Lung (tissue), 17 donors: ENCODE measurements at places on chromosomes 5 and 9. TPM values are rescaled to one million over a fixed set of nuclear protein-coding genes. Genes with fewer than 3 reads are reported as not detected.

DNA sequence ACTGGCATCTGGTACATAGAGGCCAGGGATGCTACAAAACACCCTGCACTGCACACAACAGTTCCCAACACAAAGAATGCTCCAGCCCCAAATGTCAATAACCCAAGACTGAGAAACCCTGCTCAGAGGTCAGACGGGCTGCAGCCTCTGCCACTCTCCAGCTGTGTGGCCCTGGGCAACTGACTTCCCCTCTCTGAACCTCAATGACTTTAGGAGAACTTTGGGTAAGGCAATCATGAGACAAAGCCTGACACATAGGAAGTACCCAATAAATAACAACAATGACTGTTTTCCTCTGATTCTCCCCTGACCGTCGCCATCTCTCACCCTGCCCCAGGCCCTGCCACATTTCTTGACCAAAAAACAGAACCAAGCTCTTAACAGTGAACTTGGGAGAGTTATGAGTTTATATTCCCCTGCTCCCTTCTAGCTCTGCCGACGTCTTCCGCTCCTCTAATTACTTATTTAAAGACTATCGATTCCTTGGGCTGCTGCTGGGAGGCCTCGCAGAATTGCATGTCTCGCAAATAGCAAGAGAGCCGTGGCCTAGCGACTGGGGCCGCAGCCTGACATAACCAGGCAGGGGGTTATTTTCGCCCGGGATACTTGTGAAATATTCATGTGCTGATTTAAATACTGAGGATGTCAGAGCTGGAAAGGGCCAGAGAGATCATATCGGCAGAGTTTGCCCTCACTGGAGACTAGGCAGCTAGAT, 24.5 kb upstream of the CRB2 start:
- DNase-seq: no peak

- DNase-seq: no peak
Observed at GRCh38 chr9:72977670-72978069, 24.8 kb upstream of the ALDH1A1 start.

GRCh38 chr5:57199866-57200265, 26.0 kb downstream of the GPBP1 start:
- no peak for DNase-seq

DNA sequence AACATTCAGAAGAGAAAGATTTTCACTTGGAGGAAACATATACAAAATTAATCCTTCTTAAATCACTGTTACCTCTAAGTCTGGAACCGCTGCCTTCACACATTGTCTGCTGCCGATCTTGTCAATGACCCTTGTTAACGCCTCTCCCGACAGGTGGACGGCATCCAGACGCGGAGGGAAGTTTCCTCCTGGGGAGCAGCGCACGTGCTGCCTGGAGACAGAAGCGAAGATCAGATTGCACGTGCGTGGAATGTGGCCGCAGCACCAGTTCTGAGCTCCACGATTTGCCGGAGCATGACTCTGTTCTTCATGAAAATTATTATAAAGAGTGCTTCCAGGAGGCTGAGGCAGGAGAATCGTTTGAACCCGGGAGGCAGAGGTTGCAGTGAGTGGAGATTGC, 183.6 kb upstream of the IRX4 start:
- DNase-seq: no peak

- DNase-seq: peak; percentile 28
Observed at GRCh38 chr9:90815183-90815943, 13.7 kb downstream of the SYK start.

NR5A1 gene
- 0.37 TPM for total RNA-seq

GRCh38 chr9:97578846-97579245, 54.3 kb downstream of the TSTD2 start:
- DNase-seq: no peak

- no peak for DNase-seq
Observed at GRCh38 chr5:76303921-76304320, 99.2 kb upstream of the IQGAP2 start.

DNA sequence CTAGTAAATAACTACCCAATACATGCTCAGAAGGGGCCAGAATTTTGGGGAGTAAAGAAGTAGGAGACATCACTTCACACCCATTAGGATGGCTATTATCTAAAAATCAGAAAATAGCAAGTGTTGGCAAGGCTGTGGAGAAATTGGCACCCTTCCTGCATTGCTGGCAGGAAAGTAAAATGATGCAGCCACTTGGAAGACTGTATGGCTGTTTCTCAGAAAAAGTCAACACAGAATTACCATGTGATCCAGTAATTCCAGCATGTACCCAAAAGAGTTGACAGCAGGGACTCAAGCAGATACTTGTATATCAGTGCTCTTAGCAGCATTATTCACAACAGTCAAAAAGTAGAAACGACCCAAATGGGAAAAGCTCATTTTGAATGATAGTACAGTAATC, 107.6 kb downstream of the APBA1 start:
- peak; percentile 46 for DNase-seq

DNA sequence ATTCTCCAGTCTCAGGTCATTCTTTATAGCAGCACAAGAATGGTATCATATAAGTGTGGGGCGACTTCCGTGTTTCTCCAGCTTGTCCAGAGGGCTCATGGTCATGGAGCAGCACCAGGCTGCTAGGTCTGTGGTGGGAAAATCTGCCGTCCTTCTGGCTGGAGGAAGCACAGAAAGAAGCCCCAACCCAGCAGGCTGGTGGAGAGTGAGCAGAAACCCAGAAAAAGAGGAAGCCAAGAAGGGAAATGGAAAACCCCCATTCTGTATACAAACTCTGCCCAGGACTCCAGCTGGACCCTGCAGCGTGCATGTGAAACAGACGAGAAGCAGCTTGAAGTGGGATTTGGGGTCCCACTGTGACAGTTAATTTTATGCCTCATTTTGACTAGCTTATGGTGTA, 34.3 kb upstream of the OLFM1 start:
- DNase-seq: no peak

DNA sequence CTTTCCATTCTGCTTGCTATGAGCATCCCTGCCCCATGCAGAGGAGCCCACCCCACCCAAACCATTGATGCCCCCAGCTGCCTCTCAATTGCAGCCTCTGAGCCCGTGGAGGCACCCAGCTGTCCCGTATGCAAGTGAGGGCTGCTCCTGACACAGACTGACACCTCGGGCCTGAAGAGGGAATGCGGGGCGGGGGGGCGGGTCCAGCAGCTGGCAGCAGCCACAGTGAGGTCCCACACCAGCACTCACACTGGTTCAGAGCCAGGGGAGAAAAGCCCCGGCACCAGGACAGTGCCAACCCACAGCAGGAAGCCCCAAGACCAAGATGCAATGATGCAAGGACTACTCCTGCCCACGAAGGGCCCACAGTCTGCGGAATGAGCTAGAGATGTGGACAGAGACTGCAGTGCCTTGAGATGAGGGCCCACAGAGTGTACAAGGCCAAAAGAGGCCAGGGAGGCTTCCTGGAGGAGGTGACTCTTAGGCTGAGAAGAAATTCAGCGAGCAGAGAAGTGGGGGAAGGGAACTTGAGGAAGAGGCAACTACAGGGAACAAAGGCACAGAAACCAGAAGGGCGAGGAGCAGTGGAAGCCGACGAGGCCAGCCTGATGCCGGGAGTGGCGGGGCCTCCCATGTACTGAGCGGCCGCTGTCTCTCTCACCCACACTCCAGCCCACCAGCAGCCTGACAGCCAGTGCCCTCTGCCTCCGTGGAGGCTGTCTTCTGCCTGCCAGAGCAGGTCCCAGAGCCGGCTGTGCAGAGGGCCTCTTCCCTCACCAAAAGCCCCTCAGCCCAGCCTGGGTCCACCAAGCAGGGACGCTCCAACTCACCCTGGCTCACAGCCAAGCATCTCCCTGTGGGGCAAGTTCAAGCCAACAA, 9.2 kb downstream of the EEIG1 start:
- DNase-seq: peak; percentile 48

TAF1L gene
- 0.03 TPM for total RNA-seq

DNA sequence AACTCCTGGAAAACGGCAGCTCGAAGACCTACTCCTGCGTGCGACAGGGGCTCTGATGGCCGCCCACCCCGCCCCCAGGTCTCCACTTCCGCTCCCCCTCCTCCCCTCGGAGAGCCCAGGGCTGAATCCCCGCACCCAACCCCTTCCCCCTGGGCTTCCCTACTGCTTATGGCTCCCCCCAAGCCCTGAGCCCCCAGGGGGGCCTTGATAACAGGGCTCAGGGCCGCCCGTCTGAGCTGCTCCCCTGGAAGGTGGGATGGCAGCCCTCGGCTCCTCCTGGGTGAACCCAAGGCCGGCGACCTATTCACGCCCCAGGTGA, 30.4 kb downstream of the GLT6D1 start:
- no peak for DNase-seq

GRCh38 chr9:103714992-103715391, 379.1 kb upstream of the SMC2 start:
- no peak for DNase-seq

DNA sequence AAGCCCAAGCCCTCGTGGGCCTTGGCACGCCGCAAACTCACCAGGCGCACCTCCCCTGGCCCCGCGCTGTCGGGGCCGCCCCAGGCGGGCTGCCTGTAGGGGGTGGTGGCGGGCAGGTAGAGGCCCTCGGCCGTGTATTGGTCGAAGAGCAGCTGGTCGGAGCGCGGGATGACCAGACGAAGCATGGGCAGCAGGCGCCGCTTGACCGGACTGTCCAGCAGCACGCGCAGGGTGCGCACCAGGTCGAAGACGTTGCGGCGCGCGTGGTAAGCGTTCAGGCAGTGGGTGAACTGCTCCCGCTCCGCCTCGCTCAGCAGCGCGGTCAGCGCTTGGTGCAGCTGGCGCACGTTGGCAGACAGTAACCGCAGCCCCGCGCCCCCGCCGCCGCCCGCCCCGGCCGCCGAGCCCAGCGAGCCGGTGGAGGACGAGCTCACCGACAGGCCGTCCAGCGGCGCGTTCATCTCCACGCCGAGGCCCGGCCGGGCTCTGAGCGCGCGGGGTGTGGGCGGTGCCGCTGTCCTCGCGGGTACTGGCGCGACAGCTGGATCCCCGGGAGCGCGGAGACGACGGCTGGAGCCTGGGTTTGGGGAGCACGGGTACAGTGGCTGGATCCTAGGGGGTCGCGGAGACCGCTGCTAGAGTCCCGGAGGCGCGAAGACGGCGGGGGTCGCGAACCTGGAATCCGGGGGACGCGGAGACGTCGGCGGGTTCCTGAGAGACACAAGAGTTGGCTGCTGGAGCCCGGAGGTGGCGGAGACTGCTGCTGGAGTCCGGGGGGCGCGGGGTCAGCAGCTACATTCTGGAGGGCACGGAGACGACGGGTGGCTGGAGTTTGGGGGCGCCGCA, 709 bp downstream of the WHRN start:
- peak; percentile 70 for DNase-seq
